Hepatocyte (in vitro differentiated cells): ENCODE measurements at places on chromosomes 2 and 18.

GRCh38 chr18:31268985-31269406 is 49.0 kb upstream of the DSG1 start:
- no peak for DNase-seq

- peak; percentile 55 for DNase-seq
Observed at GRCh38 chr2:20561637-20562454, 89.1 kb downstream of the HS1BP3 start.

GRCh38 chr2:149572102-149572953 is 15.2 kb downstream of the MMADHC start:
- DNase-seq: peak; percentile 31

DNA sequence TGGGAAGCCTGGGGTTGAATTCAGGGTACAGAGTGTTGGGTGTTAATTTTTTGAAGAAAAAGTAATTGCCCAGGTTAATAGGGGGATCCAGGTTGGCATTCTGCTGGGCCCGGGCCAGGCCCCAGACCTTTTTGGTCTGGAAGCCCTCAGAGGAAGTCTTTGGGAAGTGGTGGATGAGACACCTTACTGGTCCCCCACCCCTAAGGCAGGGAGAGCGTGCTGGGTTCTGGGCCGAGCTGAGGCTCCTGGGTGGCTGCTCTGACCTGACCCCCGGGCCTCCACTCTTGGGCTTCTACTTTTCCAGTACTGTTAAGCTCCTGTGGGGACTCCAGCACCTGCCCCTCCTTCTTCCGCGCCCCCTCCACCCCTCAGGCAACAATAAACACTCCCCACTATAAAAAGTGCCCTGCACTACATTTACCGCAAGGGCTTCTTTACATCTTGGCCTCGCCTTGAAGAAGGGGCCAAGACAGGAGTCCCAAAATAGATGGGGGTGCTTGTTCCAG is 753 bp upstream of the HOXD3 start:
- no peak for DNase-seq

DNA sequence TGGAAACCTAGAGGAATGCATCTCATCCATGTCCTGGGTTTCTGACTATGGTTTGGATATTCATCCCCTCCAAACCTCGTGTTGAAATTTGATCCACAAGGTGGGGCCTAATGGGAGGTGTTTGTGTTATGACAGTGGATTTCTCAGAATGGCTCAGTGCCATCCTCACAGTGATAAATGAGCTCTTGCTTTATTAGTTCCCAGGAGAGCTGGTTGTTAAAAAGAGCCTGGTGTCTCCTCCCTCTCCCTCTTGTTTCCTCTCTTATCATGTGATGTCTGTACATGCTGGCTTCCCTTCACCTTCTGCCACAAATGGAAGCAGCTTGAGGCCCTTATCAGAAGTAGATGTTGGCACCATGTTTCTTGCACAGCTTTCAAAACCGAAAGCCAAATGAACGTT is 424.3 kb downstream of the DCC start:
- peak; percentile 25 for DNase-seq

DNA sequence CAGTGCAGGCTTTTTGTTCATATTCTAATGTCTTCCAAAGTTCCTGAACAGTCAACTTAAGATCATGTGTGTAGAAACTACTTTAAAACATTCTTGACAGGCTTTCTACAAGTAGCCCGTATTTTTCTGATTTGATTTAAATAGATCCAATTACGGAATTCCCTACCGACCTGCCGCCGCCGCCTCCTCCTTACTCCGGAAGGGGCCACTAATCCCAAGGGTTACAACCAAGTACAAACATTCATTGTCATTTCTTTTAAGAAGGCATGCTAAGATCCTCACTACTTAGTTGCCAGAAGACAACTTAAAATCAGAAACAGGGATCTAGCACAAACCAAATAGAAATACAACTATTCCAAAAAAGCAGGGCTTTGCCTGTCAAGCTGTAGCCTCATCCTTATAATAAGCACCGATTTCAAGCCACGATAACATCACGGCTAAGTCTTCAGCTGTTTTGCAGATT is 784 bp downstream of the WDR33 start:
- DNase-seq: peak; percentile 46

- DNase-seq: no peak
Observed at GRCh38 chr2:36371070-36371874, 15.7 kb downstream of the CRIM1 start.

- no peak for DNase-seq
Observed at GRCh38 chr2:43541165-43541564, 54.7 kb downstream of the THADA start.

GRCh38 chr18:50341443-50341842 is 33.4 kb upstream of the SKA1 start:
- DNase-seq: no peak

DNA sequence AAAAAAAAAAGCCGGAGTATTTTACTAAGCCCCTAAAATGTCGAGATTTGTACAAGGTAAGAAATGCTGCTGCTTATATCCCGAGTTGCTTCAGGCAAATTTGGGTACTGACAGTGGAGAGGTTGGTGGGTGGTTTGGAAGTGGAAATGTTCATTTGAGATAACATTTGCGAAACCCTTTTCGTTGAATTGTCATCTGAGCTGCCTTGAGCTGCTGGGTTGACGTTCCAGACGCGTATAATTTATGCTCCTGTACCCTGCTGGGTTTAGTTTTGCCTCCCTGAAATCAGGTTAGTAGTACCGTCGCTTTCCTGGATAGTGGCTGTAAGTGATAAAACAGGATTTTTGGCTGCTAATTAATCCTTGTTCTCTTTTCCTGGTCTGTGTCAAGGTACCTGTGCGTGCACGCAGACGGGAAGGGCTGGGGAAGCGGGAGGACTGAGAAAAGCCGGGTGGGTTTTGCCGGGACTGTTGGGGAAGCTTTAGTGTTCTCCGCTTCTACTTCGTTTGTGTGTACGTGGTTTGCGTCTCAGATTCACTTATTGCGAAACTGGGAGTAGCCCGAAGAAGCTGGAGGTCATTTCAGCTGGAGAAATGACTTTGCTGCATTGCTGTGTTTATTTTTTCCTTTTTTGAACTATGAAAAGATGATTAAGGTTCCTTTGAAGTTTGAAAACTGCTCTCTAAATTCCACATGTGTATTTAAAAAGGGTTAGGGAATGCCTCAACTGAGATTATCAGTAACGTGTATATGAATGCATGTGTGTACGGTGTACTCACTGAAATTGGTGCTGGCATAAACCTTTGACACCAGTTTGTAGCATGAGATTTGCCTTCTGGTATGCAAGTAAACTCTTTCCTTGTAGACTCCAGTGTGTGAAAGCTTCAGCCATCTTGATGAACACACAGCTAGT is 709 bp downstream of the UGP2 start:
- DNase-seq: peak; percentile 70

DNA sequence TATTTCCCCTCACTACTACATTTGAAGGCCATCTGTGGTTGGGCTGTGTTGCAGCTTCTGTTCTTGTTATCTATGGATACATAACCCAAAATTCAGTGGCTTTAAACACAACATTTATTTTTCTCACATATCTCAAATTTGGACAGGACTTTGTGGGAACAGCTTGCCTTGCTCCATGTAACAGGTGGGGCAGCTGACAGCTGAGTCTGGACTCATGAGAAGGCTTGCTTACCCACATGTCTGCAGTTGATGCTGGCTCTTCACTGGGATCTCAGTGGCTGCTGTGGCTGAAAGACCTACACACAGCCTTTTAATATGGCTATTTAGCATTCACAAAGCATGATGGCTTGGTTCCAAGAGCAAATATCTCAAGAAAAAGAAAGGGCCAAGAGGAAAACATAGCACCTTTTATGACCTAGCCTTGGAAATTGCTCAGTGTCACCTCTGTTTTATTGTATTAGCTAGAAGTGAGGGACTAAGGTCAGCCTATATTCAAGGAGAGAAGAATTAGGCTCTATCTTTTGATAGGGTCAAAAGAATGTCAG is 296.8 kb upstream of the ZNF521 start:
- no peak for DNase-seq

- no peak for DNase-seq
Observed at GRCh38 chr18:31943878-31944816, 1.2 kb upstream of the TRAPPC8 start.

DNA sequence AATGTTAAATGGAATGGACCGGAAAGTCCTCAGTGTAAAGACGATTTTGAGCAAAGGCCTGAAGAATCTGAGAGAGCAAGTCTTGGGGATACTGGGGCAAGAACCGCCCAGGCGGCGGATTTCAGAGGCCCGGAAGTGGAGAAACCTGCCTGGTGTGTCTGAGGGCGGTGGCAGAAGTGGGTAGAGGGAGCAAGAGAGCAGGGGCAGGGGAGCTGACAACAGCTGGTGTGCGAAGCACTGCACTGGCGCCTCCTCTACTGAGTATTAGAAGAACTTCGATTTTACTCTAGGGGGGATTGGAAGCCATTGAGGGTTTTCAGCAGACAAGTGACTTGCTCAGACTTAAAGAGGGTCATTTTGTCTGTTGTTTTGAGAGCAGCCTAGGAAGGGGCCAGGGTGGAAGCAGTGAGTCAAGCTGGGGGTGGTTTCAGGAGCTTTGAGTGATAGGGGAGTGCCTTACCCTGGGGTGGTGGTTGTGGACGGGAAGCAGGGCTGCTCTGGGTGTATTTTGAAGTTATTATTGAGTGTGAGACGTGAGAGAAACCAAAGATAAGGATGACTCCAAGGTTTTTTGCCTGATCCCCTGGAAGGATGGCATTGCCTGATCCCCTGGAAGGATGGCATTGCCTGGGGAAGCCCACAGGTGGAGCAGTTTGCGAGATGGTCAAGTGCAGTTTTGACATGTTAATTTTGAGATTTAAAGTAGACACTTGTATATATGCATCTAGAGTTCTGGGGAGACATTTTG is 52.5 kb downstream of the ZNF236 start:
- no peak for DNase-seq
